ENCODE measurements at places on chromosomes 1 and 21.

DNA sequence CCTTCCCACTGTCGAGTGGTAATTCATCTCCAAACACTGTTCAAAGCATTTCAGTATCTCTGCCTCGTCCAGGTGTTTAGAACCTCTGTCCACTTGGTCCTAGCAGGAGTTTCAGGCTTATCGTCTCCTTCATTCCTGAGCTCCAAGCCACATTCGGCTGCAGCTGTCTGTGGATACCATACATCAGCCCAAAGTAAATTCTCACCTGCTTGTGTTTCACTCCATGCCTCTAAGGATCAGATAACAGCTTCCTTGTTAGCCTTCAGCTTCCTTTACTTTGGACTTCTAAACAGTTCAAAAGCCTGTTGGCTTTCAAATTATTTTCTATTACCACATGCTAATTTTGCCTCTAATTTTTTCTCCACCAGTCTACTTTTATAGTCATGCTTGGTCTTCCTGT lies 219.0 kb upstream of the L1TD1 start:
- no peak for DNase-seq

GRCh38 chr1:229972600-229973296 lies 94.3 kb upstream of the GALNT2 start:
- no peak for DNase-seq

GRCh38 chr1:91651661-91652071 lies 151.0 kb downstream of the CDC7 start:
- peak; percentile 47 for DNase-seq

DNA sequence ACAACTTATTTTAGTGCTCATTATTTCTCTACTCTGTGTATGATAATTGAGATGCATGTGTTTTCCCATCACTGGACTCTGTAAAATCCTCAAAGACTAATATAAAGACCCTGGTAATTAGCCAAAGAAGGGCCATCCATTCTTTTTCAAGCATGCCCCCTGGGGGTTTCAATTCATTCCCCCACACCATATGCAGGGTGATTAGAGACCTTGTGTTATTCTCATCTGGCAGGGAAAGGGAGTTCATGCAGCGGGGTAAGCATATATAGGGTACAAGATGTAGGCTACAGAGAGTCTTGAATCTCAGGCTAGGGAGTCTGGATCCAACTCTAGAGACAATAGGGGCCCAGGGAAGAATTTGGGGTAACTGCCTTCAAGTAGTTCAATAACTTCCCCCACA lies 166.5 kb downstream of the TNR start:
- DNase-seq = no peak

DNA sequence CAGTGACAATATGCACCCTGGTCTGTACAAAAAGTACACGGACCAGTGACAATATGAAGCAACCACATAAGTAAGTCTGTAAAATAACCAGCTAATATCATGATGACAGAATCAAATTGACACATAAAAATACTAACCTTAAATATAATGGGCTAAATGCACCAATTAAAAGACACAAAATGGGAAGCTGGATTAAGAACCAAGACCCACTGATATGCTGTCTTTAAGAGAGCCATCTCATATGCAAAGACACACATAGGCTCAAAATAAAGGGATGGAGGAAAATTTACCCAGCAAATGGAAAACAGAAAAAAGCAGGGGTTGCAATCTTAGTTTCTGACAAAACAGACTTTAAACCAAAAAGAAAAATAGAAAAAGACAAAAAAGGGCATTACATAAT lies 70.4 kb upstream of the VCAM1 start:
- DNase-seq = no peak

DNA sequence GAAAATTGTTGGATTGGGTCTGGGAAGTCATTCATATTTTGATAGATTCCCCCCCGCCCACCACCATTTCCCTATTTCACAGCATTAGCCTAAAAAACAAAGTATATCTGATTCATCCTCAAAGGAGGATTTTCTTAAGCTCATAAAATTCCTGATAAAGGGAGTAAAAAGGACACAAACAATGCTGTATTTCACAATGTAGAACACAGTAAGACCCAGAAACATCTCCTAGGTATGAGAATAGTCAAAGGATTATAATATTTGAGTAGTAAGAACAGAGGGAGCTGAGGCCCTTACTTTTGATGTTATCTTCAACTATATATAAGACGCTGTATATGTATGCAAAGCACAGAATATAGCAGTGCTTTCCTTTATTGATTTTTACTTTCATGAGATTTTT lies 225.3 kb downstream of the TGFB2 start:
- DNase-seq = no peak

- DNase-seq = no peak
Observed at GRCh38 chr1:166053395-166053794, 113.4 kb downstream of the FAM78B start.

DNA sequence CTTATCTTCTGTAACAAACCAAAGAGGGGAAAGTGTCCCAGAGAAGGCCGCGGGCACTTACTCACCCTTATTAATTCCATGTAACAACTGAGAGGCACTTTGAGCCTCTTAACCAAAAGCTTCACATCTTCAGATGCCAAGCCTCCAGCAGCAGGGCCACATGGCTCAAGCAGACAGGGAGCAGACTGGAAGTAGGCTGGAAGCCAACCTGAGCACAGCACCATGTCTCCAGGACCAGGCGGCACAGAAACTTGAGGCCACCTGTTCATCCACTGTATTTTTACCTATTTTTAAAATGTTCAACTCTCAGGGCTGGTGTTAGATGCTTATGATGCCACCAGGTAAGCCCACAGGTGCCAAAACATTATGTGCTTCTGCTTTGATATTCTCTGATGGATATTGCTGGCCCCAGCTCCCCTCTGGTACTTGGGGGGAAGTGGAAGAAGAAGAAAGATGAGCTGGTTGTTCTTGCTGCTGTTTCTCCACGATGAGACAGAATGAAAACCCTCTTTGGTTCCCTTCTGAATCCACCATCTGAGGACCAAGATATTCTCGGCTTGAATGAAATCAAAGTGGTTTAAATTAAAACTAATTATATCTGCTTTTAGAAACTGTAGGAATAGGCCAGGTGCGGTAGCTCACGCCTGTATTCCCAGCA lies 30.6 kb upstream of the SDE2 start:
- DNase-seq = no peak

DNA sequence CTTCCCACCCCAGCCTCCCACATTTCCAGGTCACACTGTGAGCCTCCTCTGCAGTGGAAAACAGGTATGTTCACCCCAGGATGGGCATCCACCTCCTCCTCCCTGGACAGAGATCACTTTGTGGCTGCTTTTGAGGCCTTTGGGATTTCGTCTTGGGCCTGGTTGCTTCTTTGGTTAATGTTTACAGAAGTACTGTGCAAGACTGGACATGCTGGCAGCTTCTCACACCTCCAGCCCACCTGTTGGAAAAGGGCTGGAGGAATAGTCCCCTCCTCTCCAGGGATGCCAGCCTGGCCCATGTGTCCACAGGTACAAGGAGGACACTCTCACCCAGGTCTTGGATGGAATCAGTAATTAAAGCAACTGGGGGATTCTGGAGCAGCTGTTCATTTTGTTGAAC lies 56.1 kb downstream of the KAZN start:
- DNase-seq = no peak

All from spinal cord (tissue), 10 donors.